Activated T-helper 9 cell treated with anti-CD3 and anti-CD28 coated beads, Interleukin-2, amount 50 U/mL, for 16 hours (primary cell): ENCODE measurements at places on chromosomes 4 and X.

DNA sequence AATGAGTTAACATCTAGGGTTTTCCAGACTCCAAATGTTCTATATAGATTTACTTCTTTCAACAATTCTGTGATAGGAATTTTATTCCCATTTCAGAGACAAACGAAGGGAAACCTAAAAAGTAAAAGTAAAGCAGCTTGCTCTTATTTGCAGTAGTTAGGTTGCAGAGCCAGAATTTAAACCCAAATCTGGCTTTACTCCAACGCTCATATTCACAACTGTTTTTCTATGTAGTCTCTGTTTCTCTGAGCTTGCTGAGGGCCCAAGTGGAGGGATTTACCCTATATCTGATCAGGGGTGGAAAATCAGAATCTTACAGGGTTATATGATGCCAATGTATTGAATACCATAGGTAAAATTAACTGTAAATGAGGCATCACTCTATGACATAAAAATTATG is 599.1 kb upstream of the GRIA3 start:
- DNase-seq = no peak

DNA sequence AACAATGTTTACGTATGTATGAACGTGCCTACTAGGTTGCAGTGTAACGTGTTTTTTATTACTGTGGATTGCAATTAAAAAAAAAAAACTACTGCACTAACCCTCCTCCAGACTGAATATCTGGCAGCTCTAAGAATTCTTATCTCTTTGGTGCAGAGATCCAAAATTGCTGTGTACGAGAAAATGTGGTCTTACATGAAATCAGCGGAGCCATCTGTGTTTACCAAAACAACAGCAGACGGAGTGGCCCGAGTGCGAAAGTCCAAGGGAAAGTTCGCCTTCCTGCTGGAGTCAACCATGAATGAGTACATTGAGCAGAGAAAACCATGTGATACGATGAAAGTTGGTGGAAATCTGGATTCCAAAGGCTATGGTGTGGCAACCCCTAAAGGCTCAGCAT is 268.1 kb downstream of the THOC2 start:
- no peak for DNase-seq

DNA sequence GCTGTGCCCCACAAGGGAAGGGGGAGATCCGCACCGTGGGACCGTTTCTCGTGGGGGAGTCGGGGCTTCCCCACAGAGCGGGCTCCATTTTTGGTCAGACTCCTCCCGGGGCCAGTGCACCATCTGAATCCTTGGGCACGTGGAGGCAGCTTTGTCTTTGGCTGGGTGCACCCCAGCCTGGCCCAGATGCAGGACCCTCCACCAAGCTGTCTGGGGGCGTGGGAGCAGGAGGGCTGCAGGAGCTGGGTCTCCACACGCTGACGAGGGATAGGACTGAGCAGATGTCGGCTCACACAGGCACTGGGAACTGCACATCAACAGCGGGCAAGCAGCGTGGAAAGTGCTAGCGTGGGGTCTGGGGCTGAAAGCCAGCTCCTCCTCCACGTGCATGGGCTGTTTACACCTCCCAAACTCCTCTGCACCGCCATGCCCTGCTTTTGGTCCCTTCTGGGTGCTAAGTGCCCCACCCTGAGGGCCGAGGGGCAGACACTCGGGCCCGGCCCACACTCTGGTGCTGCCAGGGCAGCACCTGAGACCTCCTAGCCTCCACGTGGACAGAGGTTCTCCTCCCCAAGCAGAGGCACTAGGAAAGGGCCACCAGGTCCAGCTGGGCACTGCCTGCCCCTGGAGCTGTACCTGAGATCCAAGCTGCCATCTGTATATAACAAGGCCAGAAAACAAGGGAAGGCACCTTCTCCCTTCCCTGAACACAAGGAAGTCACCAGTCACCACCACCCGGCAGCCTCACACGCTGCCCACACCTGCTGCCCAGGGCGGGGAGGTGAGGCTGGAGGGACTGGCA is 13.8 kb downstream of the DGKQ start:
- DNase-seq = no peak

DNA sequence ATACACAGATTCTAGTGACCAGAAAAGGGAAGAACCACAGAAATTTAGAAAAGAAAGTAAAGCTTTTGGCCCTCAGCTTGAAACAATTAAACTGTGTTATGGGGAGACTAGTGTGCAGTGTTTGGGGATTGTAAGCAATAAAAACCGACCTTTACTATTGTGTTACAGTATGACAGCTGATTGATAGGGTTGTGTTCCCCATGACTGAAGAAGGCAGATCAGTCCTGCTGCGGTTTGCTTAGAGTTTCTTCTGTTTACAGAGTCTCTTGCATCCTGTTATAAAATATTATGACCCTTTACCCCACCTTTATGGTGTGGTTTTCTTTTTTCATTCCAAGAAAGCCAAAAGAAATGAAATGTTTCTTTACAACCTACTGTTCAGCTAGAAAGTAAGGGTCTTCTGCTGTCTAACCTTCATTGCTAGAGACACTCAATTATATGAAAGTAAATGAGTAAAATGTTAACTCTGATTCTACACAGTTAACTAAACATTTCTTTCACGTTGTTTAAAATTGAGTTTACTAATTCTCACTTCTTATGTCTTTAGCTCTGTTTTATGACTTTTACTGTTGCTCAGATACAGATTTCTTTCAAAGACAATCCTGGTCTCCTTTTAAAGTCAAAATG is 18.1 kb downstream of the CHIC1 start:
- no peak for DNase-seq

DNA sequence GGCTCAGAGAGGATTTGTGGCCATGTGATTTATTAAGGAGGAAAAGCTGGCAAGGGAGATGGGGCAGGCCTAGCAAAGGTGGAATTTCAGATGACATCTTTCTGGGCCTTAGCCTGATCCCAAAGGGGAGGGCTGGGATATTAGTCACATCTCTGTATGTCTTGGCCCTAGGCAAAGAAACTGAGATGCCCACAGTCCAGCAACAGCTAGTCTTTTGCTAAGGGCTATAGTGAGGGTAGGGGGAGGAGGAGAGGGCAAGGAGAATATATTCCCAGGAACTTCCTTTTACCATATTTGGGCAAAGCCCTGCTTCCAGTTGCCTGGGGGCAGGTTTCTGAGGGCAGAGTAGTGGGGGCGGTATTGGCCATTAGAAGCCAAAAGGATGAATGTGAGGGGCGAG is 209.8 kb upstream of the NR3C2 start:
- no peak for DNase-seq

- no peak for DNase-seq
Measured at GRCh38 chr4:5824227-5824626, 68.7 kb downstream of the CRMP1 start.
